Right hindlimb (tissue), 1 donor: ENCODE measurements at places on chromosomes 11 and 22.

DNA sequence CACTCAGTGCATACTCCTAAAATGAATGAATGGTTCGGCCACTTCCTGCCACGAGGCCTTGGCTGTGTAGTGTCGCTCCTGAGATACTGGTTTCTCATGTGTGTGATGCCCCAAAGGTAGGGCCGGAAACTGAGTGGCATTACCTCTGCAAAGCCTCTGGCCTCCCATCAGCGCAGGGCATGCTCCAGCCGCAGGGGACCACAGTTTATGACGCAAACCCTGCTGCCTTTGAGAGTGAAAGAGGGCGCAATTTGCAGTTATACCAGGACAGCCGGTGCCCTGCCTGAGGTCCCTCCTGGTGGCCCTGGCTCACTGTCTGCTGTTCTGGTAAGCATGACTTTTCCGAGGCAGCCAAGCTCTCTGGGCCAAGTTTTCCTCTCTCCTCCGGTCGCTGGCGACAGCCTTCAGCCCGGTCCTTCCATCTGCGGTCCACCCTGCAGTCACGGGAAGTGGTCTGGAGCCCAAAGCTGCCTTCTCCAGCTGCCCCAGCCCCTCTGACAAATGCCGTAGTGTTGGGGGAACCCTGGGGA lies 2.4 kb upstream of the FGF3 start:
- no peak for DNase-seq

DNA sequence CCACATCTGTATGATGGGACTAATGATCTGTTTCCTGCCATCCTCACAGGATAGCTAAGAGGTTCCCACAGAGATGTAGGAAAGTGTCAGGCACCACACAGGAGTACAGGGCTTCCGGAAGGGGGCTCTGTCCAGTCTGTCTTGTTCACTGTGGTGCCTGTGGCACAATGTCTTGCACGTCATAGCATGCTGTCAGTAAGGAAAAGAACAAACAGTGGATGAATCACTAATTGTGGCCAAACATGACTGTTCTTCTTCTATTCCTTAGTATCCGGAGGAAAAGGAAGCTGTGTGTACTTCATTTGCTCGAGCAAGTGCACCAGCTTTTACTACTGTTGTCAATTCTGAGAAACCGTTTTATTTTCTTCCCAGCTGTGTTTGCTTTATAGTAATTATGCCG lies 73.4 kb upstream of the YWHAH start:
- no peak for DNase-seq

DNA sequence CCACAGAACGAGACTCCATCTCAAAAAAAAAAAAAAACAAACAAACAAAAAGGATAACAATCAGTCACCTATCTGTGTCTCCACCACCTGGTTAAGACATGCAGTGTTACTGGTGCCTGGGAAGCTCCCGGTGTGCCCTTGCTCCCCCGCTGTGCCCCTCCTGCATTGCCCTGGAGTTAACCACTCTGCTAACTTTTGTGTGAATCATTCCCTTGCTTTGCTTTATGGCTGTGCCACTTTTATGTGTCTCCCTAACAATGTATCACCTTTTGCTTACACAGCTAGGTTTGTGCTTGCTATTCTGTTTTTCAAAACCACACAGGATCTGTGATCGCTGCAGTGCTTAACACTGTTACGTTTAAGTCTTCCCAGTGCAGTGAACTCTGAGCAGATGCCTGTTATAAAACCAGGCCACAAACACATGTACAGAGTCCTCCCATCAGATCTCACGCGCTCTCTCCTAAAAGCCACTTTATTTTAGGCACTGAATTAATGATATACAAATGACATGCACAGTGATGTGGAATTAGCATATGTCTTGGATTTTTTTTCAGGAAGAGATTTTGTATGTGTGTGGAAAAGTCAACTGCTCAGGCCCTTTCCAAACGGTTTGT lies 69.9 kb downstream of the BUD13 start:
- DNase-seq = no peak

- DNase-seq = peak; percentile 78
Measured at GRCh38 chr11:118171269-118172062, 5.0 kb downstream of the SCN2B start.

DNA sequence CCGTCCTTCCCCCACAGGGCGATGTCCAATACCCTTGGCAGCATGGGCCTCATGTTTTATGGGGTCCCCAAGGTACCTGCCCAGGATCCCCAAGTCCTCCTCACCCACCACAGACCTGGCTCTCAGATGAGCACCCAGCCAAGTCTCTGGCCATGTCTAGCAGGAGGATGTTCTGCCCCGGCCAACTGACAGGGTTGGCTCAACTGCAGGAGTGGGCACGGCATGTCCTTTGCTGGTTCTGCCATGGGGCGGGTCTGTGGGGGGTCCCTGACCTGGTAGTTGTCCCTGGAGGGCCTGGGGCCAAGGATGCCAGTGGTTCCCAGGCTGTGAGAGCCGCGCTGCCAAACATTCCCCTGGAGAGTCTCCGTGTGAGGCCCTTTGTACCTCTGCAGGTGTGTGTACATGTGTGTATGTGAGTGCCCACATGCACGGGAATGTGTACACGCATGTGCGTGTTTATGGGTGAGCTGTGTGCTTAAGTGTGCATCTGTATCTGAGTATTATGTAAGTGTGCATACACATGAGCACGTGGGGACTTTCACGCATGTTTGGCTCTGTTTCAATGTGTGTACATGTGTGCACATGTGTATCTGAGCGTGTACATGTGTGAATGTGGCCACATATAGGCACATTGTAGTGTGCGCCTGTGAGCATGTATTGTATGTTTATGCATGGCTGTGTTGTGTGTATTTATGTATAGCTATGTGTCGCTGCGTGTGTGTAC lies 85.5 kb downstream of the KCNQ1 start:
- DNase-seq = peak; percentile 26

DNA sequence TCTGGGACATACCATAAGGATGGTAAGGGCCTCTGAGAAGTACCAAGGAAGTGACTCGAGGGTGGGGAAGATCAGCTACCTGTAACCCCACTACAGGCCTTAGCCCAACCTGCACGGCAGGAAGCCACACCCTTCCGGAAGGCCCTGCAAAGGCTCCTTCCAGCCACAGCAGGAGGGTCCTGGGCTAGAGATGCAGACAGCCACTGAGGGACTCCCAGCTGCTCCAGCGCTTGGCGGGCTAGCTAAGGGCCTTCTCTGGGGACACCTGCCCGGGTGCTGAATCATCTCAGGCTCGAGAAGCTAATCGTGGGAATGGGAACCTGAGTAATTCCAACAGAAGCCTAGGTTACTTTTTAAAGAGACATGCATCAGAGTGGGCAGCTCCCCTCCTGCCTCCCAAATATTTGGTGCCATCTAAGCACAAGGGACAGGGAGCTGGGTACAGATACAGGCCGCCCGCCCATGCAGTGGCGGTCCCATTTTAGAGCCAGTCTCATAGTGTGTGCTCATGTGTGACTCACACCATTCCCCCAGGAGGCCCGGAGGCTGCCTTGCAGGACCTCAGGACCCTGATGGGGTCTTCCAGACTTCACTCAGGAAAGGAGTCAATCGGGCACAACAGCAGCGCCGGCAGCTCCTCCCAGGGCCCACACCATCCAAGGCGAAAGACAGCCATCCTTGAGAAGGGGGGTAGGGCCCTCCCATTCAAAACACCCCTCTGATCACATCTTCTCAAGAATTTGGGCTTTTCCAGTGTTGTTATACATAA lies 8.0 kb downstream of the MYH9 start:
- no peak for DNase-seq

GRCh38 chr22:17806437-17806836 lies 32.2 kb upstream of the BID start:
- no peak for DNase-seq

- no peak for DNase-seq
Measured at GRCh38 chr11:125871391-125872137, 15.9 kb upstream of the HYLS1 start.

DNA sequence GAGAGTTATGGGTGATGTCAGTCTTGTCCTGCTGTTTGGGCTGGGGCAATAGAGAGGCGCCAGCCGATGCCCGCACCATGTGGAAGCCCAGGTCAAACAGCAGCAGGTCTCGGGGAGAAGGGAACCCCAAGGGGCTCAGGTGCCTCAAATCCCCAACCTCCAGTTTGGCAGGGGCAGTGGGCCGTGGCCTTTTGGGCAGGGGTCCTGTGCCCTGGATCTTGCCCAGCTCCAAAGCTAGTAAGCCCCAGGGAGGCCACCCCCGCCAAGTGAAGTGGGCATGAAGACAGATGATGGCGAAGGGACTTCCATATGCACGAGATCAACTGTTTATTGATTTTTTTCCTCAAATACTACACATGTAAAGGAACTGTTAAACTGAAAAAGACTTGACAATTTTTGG lies 12.4 kb upstream of the ARFGAP3 start:
- DNase-seq = no peak

DNA sequence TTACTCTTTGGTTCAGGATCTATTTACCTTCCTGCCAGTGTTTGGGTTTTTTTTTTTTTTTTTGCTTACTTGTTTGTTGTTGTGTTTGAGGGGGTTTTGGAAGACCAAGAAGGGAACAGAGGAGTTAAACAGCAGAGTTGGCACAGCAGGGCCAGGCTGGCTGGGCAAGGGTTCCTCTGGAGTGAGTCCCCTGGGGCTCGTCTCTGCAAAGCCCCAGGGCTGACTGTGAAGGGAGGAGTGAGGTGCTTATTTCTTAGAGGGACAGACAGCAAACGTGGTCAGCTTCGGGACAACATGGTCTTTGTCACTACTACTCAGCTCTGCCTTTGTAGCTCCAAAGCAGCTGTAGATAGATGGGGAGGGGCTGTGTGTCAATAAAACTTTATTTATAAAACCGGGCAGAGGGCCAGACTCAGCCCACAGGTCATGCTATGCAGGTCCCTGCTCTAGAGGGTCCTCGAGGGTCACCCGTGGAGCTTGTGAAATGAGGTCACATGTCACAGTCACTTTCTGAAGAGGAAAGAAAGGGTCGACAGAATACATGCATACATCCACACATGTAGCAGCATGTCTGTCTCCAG lies 1404.7 kb downstream of the BRD1 start:
- DNase-seq = no peak

- peak; percentile 71 for DNase-seq
Measured at GRCh38 chr11:47186076-47186699, at the start of gene PACSIN3. TSS of gene PACSIN3 (minus strand) at chr11:47186434. CDS start at chr11:47182727, 3,707 bp downstream.

GRCh38 chr11:5059391-5059790 lies at the start of gene OR52E2:
TSS of gene OR52E2 (minus strand) at chr11:5059627. CDS start at chr11:5059627, 0 bp downstream.
- DNase-seq = no peak

DNA sequence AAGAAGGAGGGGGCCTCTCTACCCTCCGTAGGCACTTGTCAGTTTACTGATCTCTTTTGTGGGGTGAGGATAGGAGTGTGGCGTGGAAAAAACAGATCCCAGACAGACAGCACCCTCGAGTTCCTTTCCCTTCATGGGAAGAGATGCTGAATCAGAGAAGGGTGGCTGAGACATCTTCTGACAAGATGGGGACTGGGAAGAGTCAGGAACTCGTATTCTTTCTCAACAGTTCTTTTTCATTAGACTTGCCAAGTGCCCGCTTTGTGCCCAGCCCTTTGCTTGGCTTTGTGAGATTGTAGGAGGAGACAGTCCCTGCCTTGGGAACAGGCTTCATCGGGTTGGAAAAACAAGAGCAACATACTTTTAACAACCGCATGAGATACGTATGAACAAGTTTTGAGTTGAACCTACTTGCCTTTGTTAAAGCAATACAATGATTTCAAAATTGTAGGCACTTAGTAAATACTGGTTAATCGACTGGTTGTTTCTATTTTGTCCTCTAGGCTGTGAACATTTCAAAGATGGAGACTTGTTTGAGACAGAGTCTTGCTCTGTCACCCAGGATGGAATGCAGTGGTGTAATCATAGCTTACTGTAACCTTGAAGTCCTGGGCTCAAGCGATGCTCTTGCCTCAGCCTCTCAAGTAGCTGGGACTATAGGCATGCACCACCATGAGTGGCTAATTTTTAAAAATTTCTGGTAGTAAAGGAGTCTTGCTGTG lies 1.1 kb downstream of the RRM1 start:
- DNase-seq = no peak

DNA sequence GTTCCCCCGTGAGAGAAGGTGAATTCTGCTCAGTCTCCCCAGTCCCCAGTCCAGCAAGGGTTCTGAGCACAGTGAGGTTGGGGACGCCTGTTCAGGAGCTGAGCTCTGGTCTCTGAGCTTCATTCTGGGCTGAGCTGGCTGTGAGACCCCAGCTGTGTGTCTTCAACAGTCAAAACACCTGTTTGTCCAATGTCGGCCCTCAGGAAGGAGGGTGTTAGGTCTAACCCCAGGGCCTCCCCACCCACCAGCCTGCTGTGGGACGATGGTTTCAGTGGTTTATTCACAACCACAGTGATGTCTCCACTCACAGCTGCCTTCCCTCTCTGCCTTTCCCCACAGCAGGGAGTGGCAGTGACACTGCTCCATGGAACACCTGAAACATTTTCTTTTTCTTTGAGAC lies 1282.9 kb downstream of the TBC1D22A start:
- no peak for DNase-seq

DNA sequence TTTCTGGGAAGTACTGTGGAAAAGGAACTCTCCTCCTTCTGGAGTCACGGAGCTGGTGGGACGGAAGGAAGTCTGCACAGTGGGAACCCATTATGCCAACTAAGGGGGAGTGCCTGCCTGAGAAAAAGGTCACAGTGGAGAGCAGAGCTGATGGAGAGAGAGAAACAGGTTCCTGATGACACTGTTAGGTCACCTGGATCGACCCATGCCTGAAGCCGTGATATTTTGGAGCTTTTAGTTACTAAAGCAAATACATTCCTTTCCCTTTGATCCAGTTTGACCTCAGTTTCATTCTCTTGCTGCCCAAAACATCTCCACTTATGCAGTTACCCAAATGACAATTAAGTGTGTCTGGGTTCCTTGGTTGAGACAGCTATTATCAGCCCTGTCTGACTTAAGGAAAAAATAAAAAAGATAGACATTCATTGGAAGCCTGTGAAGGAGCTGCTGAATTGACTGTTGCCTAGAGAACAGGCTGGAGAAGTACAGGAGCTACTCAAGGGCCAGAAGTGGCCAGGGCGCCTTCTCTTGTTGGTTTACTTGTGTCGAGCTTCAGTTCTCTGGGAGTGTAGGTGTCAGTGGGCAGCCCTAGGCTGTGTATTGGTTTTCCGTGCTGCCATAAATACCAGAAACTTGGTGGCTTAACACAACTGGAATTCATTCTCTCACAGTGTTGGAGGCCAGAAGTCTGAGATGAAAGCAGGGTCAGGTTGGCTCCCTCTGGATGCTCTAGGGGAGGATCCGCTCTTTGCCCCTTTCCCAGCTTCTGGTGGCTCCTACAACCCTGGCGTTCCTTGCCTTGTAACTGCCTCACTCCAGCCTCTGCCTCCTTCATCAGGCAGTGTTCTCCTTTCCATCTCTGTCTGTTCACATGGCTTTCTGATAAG lies 13.6 kb downstream of the MRGPRD start:
- no peak for DNase-seq

- DNase-seq = no peak
Measured at GRCh38 chr22:37659066-37659896, 758 bp downstream of the PDXP start.
